Fibroblast of skin of right biceps (primary cell): ENCODE measurements at places on chromosomes 4 and X.
A peak's percentile ranks its signal among the peaks of the same experiment; 100 is the strongest.

GRCh38 chr4:17018013-17018412 lies 119.6 kb upstream of the LDB2 start:
- DNase-seq, result no peak

GRCh38 chr4:7694324-7694723 lies 245.3 kb downstream of the AFAP1 start:
- no peak for DNase-seq

DNA sequence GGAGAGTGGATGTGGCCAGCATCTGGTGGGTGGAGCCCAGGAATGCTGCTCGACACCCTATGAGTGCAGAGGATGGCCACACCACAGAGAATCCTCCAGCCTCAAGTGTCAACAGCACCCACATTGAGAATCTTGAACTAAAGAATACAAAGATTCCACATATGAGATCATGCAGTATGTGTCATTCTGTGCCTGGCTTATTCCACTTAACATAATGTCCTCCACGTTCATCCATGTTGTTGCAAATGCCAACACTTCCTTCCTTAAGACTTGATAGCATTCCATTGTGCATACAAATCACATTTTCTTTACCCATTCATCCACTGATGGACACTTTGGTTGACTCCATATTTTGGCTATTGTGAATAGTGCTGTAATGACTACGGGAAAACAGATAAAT lies 145.8 kb downstream of the PRKX start:
- peak; percentile 71 for DNase-seq

GRCh38 chr4:76781698-76782595 lies 116.0 kb downstream of the SOWAHB start:
- peak; percentile 96 for DNase-seq

DNA sequence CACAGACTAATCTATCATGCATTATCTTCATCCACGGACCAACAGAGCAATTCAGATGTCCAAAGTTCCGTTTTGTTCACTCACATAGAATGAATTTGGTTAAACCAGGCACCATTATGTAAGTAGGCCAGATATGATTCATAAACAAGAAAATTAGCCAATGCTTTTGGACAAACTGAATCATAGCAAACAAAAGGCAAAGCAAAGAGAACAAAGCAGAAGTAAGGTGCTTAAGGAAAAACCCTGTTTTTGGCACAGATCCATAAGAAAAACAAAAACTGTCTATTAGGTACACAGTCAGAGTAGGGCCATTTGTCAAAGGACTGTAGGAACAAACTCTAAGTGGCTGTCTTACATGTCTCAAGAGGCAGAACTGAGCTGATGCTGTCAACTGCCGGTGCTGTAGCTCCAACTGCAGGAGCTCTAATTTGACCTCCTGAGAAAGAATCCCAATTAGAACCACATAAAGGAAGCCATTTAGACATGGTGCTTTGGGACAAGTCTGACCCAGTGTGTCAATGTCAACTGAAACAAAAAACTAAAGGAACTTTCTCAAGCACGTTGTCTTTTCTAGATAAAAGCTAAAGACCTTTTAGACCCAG lies 146.7 kb downstream of the COL25A1 start:
- no peak for DNase-seq

DNA sequence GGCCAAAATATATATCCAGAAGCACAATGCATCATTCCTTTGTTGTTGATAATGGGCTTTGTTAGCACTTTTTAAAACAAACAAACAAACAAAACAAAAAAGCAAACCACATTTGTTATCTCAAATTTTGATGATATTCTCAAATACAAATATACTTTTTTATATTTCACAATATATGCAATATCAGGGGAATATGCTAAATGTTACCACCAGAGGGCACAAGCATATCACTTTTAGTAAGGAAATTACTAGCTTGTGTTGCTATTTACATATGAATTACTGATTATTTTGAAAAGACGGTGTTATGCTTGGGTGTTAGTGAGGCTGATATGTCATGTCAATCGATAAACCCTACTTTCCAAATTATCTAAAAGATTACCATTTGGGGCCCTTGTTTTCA lies 29.1 kb downstream of the RIPPLY1 start:
- peak; percentile 7 for DNase-seq

- no peak for DNase-seq
Measured at GRCh38 chr4:186146458-186146857, 42.0 kb downstream of the FAM149A start.

- DNase-seq, result peak; percentile 92
Measured at GRCh38 chr4:84966382-84967242, at the start of gene WDFY3. Gene WDFY3 (minus strand): TSS chr4:84966690. CDS start chr4:84860591, 106,099 bp downstream.

DNA sequence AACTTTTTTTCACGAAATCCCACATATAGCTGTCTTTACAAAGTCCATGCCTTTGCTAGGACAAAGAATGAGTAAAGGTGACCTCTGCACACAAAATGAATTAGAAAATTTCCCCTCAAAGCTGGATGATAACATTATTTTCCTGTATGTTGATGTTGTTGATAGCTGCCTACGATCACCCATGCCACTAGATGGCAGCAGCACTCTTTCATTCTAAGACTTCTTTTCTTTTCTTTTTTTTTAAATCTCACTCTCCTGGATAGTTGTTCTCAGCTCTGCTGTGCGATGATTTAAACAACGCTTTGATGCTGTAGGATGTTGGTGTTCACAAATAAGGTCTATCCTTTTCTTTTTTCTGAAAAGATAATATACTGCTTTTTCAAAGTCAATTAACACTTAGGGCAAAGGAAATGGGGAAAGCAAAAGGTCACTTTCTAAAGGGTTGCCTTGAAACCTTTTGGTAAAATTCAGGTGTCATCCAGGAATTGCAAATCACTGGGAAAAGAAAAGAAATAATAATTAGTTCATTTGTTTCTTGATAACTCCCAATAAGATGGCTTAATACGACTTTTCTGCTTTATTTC lies 266.8 kb downstream of the C4orf33 start:
- DNase-seq, result peak; percentile 64

- DNase-seq, result peak; percentile 5
Measured at GRCh38 chr4:155419266-155419665, 42.5 kb upstream of the MAP9 start.

GRCh38 chr4:51842167-51842553 lies 793 bp upstream of the DCUN1D4 start:
- DNase-seq, result no peak

DNA sequence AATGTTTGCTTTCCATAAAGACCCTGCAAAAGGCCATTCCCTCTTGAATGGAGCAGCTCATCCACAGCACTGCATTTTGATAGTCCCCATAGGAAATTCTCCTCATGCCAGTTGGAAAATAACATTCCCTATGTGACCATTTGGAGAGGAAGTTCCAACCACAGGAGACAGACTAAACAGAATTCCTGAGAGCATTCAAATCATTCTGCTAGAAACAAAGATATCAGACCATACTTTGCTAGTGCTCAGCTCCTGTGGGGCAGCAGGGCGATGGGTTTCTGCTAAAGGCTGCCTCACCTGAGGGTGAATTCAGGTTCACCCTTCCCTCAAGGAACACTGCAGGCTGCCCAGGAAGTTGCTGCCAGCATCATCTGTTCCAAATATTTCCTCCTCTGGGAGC lies 58.8 kb downstream of the LNX1 start:
- DNase-seq, result peak; percentile 78

DNA sequence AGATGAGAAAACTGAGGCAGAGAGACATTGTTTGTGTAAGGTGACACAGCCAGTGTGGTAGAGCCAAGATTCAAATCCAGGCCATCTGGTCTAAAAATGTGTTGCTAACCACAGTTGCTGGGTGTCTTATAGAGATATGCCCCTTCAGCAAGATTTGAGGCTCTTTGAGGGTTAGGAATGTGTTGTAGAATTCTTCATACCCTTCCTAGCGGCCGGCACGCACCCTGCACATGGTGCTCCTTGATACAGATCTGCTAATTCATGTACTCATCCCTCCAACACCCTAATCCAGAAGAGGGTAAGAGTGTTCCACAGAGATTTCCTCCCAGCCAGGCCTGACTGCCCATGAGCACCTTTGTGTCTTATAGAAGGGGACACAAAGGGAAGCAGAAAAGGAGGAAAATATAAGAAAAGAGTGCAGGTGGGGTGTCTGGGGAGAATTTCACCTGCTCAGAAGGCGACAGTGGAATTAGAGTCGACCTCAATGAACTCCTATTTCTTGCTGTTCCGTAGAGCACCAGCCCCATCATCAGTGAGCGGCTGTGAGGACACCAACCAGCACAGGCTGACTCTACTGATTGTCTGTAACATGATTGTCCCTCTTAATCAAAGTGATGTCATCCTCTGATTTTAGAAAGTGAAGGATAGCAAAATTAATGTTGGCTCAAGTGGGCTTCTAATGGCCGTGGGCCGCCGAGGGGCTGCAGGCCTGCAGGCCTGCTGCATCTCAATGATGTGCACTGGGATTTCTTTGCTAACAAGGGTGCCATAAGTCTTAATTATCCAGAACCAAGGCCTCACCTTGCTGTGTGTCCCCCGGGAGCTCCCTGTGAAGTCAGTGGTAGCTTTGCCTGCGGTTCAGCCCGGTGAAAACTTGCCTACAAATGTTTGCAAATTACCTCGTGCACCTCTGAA lies 24.2 kb upstream of the SMIM20 start:
- no peak for DNase-seq

GRCh38 chr4:119629142-119629471 lies 503 bp upstream of the PDE5A start:
- no peak for DNase-seq

DNA sequence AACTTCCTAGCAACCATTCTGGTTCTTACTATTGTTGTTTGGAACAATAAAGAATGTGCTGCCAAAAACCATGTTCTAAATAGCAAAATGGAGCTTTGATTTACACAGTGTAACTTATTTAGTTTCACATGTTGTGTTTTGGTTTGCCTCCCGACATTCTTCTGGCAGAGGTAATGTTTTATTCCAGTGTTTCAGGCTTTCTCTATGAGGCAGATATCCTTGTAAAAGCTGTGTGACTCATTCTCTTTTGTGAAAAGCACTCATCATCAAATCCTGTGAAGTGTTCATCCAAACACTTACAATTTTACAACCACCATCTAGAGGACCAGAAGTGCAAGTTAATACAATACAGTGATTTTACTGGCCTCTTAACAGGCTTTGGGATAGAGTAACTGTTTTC lies 219.0 kb upstream of the GIMD1 start:
- peak; percentile 76 for DNase-seq

- peak; percentile 24 for DNase-seq
Measured at GRCh38 chr4:25788703-25789238, 74.0 kb downstream of the SEL1L3 start.
